ENCODE measurements at places on chromosomes 16 and 17.

DNA sequence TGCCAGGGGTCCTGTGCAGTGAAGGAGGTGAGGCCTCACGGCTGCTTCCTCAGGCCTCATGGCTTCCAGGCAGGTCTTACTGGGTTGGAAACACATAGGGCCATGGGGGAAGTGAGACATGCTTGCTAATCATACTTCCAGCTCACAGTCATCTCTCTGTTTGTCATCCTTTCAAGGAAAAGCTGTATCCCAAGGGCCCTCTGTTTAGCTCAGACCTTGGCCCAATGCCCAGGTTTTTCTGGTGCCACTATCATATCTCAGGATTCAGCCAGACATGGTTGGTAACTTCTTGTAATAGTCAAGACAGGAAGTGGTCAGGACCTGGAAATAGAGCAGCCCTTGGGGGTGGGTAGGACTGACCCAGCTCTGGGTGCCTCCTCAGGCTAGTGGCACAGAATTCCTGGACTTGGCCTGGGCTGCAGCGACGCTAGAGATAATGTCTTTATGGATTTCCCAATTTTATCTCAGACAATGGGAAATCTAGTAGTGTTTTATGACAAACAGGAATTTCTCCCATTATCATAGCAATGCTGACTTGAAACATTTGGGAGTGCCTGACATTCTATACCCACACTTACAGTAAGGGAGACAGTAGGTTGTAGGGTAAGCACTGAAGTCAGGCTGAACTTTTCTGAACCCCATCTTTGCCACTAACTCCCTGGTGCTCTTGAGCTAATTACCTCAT is 13.5 kb upstream of the ITGB3 start:
- DNase-seq: no peak

GRCh38 chr17:32912218-32912897 is 15.6 kb upstream of the TMEM98 start:
- DNase-seq: no peak

DNA sequence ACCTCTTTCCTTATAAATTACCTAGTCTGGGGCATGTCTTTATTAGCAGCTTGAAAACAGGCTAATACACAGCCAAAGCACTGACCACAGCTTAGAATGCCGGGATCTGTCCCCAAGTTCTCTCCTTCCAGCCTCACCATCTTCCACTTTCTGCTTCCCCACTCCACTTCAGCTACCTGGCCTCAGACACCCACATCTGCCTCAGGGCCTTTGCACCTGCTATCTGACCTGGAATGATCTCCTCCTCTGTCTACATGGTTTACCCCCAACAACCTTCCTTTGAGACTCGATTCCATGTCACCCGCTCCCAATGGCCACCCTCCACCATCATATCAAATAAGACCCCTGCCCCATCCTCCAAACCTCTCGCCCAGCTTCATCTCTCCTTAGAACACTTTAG is 152.6 kb upstream of the CDC42EP4 start:
- DNase-seq: no peak

DNA sequence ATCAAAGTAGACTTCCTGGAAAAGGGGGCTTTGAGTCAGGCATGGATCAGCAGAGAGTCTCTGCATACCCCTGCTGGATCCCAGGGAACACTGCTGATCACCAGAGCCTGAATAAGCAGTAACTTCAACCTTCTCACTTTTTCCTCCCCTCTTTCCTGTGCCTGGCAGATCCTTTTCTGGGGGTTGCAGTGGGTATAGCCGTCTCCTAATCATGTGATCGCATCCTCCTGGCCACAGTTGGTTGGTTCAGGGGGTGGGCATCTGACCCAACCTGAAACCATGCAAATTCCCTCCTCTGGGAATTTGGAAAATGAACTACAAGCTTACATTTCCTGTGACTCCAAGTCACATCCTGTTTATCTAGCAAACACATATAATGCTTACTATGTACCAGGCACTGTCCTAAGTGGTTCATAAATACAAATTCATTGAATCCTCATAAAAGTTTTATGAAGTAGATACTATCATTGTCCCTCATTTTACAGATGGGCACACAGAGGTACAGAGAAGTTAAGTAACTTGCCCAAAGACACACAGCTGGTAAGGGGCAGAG is 120.3 kb downstream of the AXIN2 start:
- no peak for DNase-seq
